ENCODE measurements at places on chromosomes 13 and 19.

DNA sequence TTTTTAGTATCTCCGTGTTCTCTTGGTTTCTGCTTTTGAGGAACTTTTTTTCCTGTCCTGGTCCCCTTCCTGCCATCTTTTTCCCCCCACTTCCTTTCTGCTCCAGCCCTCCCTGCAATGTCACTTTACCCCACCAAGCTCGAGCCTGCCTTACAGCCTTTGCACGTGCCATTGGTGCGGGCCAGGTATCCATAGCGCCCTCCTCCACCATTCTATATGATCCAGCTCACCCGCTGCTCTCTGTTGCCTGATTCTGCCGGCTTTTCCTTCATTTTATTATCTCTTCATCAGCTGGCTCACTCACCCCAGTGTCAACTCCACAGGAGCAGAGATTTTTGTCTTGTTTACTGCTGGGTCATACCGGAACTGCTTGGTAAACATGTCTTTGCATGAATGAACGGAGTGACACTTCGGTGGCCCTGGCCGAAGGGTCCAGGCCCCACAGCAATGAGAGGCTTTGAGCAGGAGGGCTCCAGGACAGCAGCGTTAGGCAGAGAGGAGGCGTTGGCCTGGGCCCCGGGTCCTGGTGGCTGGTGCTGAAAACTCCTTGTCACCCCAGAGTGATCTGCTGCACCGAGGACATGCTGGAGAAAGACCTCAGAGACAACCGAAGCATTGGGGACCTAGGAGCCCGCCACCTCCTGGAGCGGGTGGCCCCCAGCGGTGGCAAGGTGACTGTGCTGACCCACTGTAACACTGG is 1.2 kb downstream of the MRI1 start:
- no peak for DNase-seq

GRCh38 chr13:107271227-107271626 is 703.3 kb upstream of the ARGLU1 start:
- peak; percentile 74 for DNase-seq

DNA sequence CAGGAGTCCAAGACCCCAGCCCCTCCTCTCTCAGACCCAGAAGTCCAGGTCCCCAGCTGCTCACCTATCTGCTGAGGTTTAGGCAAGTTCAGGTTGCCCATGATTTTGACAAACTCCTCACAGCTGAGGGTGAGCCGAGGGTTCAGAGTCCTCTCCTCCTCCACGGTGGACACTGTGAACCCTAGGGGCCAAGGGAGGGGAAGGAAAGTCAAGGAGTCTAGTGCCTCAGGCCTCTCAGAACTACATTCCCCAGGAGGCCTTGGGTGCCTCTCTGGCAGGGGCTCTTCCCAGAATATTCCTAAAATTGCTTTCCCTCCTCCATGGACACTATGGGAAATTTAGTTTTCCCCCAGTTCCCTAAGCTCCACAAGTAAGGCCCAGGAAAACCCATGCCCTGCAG is 3.3 kb upstream of the PHLDB3 start:
- DNase-seq = no peak

GRCh38 chr19:12112701-12113100 is 27.4 kb downstream of the ZNF20 start:
- DNase-seq = no peak

All from lung (tissue), 17 donors.